ENCODE measurements at places on chromosomes 5 and 9. TPM values are rescaled to one million over a fixed set of nuclear protein-coding genes. Genes with fewer than 3 reads are reported as not detected.
A peak's percentile ranks its signal among the peaks of the same experiment; 100 is the strongest.

MEF2C gene
- total RNA-seq, result 11.9 TPM

LECT2 gene
- not detected for total RNA-seq

GGTA1 gene
- 0.50 TPM for total RNA-seq

GRCh38 chr9:86667307-86667706, 280.0 kb downstream of the GAS1 start:
- DNase-seq, result no peak

DNA sequence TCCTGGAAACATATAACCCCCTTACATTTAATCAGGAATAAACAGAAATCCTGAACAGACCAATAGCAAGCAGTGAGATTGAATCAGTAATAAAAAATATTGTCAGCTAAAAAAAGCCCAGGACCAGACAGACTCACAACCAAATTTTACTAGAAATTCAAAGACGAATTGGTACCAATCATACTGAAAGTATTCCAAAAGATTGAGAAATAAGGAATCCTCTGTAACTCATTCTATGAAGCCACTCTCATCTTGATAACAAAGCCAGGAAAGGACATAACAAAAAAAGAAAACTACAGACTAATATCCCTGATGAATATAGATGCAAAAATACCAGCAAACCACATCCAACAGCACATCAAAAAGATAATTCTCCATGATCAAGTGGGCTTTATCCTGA, 714.0 kb downstream of the SEMA5A start:
- DNase-seq, result no peak

DNA sequence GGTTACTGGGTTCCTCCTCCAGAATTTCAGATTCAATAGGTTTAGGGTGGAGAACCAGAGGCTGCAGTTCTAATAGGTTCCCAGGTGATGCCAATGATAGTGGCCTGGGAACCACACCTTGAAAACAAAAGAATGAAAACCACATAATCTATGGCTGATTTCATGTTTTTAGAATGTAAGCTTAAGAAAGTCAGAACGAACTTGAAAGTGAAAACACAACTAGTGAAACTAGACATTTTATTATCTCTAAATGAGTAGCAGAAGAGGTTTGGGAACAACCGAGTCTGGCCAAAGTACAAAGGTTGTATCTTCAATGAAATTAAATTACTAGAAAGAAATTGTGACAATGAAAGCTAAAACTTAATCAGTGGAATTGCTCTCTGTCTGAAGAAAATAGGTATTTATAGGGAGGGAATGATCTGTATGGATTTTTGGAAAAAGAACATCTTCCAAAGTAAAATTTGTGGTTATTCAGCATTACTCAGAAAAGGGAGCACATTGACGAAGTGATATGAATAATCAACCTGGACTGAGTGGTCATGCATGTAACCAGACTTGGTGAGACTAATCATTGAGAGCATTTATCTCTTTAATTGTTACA, 24.9 kb upstream of the CEP120 start:
- no peak for DNase-seq

GRCh38 chr9:87569518-87569917, 71.9 kb downstream of the DAPK1 start:
- DNase-seq, result no peak

- no peak for DNase-seq
Measured at GRCh38 chr9:88494983-88495721, 39.8 kb upstream of the NXNL2 start.

- DNase-seq, result peak; percentile 49
Measured at GRCh38 chr5:76818844-76819831, at the start of gene F2RL1. TSS of gene F2RL1 (plus strand) at chr5:76819030. CDS start at chr5:76819183, 153 bp downstream.

Measured in T-helper 17 cell (primary cell).